Sciatic nerve (tissue), 2 donors: ENCODE measurements at places on chromosomes 11 and 22.
A peak's percentile ranks its signal among the peaks of the same experiment; 100 is the strongest.

DNA sequence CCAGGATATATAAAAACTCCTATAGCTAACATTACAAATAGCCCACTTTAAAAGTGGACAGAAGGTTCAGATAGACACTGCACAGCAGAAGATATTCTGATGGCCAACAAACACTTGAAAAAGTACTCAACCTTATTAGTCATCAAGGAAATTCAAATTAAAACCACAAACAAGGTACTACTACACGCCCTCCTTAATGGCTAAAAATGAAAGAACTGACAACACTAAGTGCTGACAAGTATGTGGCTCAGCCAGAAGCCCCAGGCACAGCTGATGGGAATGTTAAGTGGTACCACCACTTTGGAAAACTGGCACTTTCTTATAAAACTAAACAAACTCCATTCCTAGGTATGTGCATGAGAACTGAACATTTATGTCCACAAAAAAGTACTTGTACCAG is 320.1 kb downstream of the TBC1D22A start:
- no peak for DNase-seq

DNA sequence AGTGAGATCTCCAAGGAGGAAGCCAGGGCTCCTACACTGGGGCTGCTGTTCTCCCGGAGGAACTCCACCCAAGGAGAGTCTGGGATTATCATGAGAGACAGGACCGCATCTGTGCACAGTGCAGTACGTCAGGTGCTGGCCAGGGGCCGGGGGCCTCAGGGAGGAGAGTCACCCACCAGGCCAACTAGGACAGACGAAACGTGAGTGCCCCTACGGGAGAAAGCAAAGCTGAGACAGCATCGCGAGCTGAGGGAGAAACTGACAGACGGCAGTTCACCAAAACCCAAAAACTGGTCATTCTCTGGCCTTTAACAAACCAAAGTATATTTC is 273.4 kb downstream of the BRD1 start:
- peak; percentile 23 for DNase-seq

- peak; percentile 84 for DNase-seq
These were observed 132.8 kb upstream of the PITPNB start for GRCh38 chr22:28051787-28052356.

GRCh38 chr11:42840176-42840829 is 471.5 kb upstream of the API5 start:
- no peak for DNase-seq

DNA sequence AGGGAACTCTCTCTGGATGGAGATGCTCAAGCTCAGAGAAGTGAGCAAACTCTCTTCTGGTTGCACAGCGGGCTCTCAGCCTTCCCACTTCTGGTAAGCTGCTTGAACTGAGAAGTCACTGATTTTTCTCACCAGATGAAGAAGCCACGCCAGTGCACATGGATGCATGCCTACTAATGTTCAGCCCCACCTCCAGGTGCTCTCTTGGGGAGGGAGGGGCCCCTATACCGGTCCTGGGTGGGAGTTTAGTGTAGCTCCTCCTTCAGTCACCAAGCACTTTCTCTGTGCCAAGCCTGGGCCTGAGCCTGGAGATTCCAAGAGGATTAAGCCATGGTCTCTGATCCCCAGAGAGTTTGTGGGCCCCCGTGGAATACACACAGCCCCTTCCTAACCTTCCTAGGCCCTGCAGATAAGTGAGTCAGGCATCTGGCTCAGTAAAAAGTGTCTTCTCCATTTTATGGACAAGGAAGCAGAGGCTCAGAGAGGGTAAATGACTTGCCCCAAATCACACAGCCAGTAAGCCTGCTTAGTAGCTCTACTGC is 142.2 kb downstream of the ST3GAL4 start:
- DNase-seq: peak; percentile 17
